Skeletal muscle cell (primary cell): ENCODE measurements at places on chromosomes 5 and 9.

DNA sequence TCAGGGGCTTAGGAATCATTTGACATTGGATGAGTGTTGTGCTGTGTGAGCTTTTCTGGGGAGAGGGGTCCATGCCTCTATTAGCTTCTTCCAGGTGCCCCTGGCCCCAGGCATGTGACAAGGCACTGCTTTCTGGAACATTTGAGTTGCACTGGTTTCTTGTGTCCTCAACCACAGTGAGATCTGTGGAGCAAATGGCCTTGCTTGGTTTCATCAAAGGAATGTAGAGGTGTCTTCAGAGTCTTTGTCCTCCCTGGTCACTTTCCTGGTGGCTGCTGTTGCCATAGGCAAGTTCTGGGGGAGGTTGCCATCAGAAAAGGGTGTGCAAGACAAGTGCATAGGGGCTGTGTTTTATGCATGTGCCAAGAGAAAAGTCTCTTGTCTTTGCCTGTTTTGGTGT is 157.5 kb downstream of the MACROH2A1 start:
- DNase-seq = no peak

GRCh38 chr5:157324237-157324636 is 58.3 kb downstream of the CYFIP2 start:
- DNase-seq = no peak

- DNase-seq = no peak
Observed at GRCh38 chr9:117825609-117826347, 121.6 kb downstream of the TLR4 start.

DNA sequence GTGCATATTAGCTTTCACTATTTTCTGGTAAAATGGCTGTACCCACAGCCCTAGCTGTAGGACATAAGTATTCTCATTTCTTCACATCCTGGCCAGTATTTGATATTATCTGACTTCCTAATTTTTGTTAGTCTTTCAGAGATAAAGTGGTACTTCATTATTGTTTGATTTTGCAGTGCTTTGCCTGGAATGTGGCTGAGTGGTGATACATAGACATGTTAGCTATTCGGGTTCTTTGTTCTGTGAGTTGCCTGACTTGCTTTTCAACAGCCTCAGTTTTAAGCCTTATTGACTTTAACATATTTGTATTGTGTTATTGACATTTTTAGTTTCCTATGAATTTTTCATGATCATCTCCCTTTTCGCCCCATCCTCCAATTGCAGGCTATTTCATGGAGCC is 161.1 kb downstream of the GABBR2 start:
- DNase-seq = no peak
